ENCODE measurements at places on chromosomes 1 and 21.

- DNase-seq, result no peak
Measured at GRCh38 chr1:28796352-28797211, 15.4 kb upstream of the OPRD1 start.

GRCh38 chr1:36494971-36495370 is 12.3 kb upstream of the CSF3R start:
- DNase-seq, result no peak

- DNase-seq, result no peak
Measured at GRCh38 chr1:201015551-201016091, 7.9 kb downstream of the KIF21B start.

DNA sequence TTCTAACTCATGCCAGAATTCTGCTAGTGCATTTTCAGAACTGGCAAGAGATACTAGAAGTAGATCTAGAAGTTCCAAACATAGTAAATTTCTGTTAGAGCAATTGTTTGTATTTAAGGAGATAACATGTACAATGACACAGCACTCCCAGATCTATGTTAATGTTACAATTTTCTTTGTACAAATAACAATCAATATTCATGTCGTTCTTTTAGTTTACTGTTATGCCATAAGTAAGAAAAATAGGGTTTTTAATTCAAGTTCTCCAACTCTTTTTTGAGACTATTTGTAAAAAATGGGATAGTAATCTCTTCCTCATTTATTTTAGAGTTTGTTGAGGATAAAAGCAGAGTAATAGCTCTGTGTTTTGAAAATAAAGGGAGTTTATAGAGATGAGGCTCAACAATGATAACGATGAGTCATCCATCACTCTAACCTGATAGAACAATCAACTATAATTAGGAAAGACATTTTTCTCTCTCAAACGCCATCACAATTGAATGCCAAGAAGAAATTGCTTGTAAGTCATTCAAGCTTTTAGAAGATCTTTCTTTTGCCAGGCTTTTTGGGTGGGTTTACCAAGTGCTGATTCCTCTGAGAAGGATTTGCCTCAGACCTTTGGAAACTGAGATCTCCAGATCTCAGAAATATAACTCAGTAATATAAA is 638 bp downstream of the CD84 start:
- DNase-seq, result no peak

GRCh38 chr1:119388450-119388849 is 19.9 kb downstream of the HAO2 start:
- DNase-seq, result no peak

DNA sequence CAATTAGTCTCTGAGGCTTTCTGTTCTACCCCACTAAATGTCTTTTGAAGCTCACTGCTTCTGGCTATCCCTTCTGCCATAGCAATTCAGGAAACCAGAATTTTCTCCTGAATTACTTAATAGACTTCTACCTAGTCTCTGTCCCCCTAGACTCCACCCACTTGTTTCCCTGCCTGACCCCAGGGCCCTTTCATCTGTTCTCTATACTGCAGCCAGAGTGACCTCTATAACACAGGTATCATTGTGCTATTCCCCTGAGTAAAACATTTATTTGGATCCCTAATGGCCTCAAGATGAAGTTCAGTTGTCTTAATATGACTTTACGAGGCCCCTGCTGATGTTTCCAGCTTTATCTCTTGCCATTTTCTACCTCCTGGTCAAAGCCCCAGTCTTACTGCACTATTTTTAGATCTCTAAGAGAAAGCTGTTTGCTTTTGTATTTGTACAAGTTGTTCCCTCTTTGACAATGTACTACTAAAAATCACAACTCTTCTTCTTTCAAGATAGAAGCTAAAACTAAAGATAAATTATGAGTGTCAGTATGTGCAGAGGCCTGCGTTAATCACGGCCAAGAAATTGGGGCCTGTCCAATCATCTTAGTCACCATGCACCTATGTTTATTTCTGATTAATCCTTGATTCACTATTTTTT is 54.5 kb downstream of the ATP1B1 start:
- no peak for DNase-seq

GRCh38 chr1:62539028-62539447 is 58.3 kb upstream of the ANGPTL3 start:
- DNase-seq, result no peak

DNA sequence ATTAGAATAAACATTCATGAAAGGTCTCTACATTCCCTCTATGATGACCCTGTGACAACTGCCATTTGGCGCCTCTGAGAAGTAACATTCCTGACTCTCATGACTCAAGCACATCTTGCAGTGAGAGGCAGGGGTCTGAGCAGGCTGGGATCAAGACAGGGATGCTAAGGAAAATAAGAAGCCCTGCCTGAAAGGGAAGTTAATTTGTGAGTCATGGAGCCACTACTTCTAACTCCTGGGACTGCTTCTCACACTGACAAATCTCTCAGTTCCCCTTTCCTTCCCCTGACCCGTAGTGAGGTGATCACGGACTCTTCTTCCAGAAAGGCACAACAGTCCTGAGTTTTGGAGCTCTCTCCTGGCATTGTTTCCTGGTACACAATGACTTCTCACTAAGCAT is 231.9 kb downstream of the TNR start:
- no peak for DNase-seq

- no peak for DNase-seq
Measured at GRCh38 chr1:204828352-204828850, 42.3 kb upstream of the NFASC start.

DNA sequence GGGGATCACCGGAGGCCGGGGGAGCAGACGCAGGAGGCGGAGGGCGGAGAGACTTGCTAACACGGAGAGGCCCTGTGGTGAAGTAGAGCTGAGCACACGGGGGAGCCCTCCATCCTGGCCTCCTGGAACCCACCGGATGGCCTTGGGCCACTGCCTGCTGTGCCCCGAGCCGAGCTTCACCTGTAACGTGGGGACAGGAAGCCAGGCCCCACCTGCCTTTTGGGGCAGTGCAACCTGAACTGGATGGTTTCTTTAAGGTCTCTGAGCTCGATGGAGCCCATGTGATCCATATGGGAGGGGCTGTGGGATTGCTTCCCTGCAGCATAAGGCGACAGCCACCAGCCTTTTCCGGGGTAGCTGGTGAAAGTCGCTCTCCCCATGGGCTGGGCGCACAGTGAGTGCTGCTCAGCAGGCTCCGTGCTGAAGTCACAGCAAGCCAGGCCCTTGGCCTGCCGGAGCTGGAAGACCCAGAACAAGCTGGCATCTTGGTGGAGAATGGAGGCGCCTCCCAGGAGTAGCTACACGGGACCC is 35.8 kb downstream of the TFF3 start:
- DNase-seq, result no peak

- no peak for DNase-seq
Measured at GRCh38 chr1:66450043-66450514, 83.9 kb upstream of the SGIP1 start.

GRCh38 chr1:162383516-162383915 is 2.0 kb downstream of the C1orf226 start:
- no peak for DNase-seq

DNA sequence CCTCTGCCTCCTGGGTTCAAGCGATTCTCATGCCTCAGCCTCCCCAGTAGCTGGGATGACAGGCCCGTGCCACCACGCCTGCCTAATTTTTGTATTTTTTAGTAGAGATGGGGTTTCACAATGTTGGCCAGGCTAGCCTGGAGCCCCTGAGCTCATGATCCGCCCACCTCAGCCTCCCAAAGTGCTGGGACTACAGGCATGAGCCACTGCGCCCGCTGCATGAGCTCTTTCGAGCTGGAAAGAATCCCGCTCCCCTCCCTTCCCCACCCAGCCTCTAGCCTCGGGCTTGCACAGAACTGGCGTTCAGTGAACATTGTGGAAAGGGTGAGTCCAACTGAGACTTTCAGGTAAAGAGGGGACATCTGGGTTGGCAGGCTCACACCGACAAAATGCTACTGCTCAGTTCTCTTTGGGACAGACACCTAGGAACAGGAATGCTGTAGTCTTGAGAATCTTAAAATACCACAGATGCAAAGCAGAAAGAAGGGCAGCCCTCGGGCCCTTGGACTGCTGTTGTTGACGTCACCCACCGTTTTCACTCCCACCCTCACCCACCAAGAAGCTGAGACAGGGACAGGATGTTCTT is 9.7 kb upstream of the GNG4 start:
- no peak for DNase-seq

DNA sequence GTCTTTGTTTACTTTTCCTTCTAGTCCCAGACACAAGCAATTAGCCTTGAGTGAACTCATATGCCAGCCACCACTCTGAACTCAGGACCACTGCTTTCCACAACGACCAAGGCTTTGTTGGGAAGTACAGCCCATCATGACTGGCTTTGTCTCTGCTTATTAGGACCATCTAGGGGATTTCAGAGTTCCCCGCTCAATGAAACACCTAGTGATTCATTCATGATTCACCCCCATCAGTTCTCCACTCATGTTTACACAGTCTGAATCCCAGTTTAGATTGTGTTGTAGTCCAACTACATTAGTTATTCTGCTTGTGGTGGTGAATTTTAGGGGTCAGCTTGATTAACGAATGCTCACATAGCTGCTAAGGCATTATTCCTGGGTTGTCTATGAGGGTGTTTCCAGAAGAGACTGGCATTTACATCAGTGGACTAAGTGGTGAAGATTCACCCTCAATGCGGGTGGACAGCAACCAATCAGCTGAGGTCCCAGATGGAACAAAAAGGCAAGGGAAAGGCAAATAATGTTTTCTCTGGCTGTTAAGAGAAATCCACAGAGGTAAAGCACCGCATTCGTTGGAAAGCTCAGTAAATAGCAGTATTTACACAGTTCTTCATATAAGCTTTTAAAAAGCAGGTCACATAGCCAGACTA is 122.7 kb downstream of the RGS21 start:
- no peak for DNase-seq

GRCh38 chr1:1879942-1880341 is 10.9 kb downstream of the GNB1 start:
- no peak for DNase-seq

DNA sequence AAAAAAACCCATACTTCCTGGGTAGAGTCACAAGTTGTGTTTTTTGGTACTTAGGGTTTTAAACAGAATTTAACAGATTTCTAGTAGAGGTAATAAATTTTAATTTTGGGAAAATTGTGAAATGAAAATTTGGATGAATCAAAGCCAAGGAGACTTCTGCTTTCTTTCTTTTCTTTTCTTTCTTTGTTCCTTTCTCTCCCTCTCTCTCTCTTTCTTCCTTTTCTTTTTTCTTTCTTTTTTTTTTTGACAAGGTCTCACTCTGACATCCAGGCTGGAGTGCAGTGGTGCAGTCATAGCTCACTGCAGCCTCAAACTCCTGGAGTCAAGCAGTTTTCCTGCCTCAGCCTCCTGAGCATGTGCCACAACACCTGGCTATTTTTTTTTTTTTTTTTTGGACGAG is 46.9 kb upstream of the NEXN start:
- no peak for DNase-seq

DNA sequence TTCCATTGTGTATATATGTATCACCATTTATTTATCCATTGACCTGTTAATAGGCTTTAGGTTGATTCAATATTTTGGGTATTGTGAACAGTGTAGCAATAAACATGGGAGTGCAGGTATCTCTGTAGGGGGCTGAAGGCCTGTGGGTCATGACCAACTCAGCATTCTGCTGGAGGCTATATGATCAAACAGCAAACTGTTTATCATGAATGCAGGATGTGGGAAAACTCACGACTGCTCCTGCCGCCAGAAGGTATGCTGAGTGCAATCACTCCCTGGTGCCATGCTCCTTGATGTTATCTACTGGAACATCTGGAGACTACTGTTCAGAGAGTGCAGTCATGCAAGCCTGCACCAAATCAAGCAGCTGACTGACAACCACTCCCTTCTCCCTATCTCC is 275.2 kb downstream of the COL11A1 start:
- DNase-seq, result no peak

DNA sequence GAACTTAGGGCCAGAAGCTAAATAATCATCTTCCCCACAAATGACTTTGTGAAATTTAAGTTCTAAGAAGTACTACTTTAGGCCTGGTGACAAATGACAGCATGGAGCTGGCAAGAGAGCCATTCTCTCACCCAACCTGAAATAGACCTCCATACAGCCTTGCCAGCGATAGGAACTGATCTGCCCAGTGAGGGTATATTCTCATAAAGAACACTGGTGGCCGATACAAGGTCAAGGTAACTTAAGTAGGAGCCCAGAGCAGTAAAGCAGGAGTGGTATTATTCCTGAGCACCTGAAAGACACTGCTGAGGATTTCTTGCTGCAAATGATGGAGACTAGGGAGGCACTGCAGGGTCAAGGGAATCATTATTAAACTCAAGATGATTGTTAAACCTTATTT is 2.6 kb upstream of the TTLL7 start:
- no peak for DNase-seq

DNA sequence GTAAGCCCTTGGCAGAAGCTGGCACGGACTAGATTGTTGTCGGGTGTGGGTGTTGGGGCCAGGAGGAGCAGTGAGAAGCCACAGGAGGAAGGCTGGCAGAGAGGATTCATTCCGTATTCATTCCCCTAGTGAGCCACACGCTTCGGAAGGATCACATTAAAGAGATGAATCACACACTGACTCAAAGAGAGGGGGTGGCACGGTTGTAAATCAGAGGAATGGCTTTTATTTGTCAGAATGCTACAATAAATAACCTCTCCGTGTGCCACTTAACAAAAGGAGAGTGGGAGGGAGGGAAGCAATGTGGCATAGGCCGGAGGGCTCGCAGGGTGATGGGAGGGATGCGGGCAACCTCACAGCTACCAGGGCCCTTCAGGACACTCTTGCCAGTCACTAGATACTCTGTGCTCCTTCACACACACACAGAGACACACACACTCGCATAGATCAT is 135.5 kb downstream of the HIVEP3 start:
- no peak for DNase-seq

- DNase-seq, result no peak
Measured at GRCh38 chr1:49125746-49126145, 349.1 kb upstream of the BEND5 start.

DNA sequence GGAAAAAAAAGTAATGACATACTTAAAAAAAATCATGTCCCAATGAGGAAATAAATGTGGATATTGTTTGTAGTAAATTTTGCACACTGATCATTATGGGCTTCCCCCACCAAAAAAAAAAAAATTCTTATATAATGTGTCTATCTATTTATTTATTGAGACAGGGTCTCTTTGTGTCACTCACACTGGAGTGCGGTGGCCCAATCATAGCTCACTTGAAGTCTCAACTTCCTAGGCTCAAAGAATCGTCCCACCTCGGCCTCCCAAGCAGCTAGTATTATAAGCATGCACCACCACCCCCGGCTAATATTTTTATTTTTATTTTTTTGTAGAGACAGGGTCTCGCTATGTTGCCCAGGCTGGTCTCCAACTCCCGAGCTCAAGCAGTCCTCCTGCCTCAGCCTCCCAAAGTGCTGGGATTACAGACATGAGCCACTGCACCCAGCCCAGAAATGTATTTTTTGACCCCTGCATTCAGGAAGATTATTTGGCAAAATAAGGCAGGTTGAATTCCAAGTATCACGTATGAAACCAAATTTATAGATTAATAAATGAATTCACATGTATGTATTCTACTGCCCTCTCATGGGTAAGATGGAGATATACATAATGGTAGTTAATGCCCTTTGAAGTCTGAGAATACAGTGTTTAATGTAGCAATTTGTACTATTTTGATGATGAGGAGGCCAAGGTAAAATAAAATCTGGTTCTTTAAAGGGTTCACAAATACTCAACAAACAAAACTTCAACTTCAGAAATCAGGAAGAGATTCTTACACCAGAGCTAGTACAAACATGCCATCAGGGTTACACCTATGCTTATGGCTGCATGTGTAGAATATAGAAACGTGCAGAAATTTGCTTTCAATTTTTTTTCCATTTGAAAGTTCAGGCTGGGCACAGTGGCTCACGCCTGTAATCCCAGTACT is 1.4 kb upstream of the DENND2C start:
- no peak for DNase-seq

GRCh38 chr1:14997646-14998276 is 155.8 kb upstream of the TMEM51 start:
- DNase-seq, result no peak

- DNase-seq, result no peak
Measured at GRCh38 chr1:221098471-221099405, 219.5 kb downstream of the HLX start.

Data from stimulated activated CD8-positive, alpha-beta memory T cell treated with anti-CD3 and anti-CD28 coated beads, Interleukin-4, amount 100 ng/mL, for 1 hour (primary cell).